ENCODE measurements at places on chromosomes 12 and 14. TPM values are rescaled to one million over a fixed set of nuclear protein-coding genes. Genes with fewer than 3 reads are reported as not detected.
A peak's percentile ranks its signal among the peaks of the same experiment; 100 is the strongest.

DNA sequence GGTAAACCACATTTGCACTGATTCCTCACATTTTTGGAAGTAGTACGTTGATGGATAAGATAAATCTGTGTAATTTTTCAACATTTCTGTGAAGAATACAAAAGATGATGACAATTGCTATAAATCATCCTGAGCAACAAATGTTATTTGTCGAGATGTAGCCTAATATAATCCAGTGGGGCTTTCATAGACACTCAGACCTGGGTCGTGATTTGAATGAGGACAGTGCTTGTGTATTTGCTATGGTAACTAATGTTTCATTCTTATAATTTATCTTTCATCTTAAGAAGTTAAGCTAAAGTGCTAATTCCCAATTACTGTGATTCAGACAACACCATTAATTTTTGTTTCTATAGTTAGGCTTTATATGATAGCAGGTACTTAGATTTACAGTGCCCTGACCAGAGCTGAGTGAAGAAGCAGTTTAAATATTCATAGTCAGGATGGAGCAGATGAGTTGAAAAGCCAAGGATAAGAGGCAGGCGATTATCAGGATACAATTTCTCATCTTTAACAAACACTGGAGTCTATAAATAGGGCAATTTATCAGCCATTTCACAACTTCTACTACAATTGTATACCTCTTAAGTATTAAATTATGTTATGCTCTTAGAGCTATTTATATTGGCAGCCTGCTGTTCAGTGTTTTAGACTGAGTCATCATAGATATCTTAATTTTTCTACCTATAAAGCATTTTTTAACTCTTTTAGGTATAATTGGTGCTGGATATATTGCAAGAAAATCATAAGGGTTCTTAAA lies 359.9 kb downstream of the TRHDE start:
- DNase-seq: no peak

DNA sequence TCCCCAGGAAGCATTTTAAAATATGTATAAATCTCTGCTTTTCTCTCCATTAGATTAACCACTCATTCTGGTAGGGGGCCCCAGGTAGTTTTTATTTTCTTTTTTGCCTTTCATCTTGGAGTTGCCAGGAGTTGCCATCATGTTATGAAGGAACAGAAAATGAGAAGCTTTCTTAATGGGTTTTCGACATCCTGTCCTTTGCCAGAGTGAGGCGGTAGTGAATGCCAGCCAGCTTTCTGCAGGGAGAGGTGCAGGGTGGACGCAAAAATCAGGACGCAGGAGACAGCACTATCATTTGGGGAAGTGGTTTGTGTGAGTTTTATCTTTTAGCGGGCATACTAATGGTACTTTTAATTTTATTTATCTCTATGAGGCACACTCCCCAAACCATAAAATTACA lies 1.7 kb downstream of the RASSF8 start:
- peak; percentile 63 for DNase-seq

- peak; percentile 69 for DNase-seq
Measured at GRCh38 chr14:31933716-31934115, 143.4 kb upstream of the ARHGAP5 start.

DNA sequence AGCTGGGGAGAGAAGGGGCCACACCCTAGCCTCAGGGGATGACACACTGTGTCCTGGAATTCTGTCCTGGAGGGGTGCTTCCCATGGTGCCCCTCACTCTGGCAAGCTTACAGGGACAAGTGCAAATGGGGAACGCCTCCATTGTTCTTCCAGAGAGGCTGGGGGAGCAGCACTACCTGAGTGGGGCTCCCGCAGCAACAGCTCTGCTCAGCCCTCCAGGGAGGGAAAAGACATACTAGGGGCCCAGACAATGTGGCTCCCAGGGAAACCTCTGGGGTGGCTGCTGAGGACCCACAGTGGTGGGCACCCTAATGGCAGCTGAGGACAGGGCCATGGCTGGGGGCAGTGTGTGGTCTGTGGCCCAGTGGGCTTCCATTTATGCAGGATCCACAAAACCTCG lies 69.4 kb downstream of the PLEKHG3 start:
- DNase-seq: no peak

GRCh38 chr14:32304296-32304695 lies 24.8 kb upstream of the AKAP6 start:
- no peak for DNase-seq

- peak; percentile 17 for DNase-seq
Measured at GRCh38 chr14:44785096-44785495, 176.7 kb downstream of the KLHL28 start.

- no peak for DNase-seq
Measured at GRCh38 chr12:20883288-20883687, 72.8 kb downstream of the SLCO1B3 start.

GRCh38 chr12:117359029-117359845 lies 2.2 kb downstream of the NOS1 start:
- DNase-seq: no peak

DNA sequence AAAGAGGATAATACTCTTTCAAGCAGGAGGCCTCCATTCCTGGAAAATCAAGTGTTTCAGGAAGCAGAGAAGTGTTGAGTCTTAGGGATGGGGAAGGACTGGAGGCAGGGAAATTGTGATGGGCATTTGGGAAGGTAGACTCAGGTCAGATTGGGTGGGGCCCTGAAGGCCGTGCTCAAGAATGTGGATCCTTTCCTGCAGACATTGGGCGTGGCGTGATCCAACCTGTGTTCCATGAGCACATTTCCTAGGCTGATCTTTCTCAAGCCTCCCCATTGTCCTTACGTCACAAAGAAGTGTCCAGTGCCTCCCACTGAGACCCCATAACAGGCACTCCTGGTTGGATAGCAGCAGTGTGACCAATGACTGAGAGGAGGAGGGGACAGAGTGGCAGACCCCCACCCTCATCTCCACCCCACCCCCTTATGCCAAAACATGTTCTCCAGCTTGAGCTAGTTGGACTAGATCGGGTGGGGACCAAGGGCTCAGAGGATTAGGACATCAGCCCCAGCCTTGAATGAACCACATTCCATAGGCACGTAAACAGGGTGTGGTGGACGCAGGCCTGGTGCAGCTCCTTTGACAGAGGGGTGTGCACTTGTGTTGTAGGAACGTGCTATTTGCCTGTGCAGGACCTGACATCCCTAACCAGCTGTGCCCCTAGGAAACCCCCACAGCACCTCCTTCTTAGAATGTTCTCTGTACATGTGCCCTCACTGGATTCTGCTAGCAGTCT lies 76.8 kb downstream of the TTC9 start:
- no peak for DNase-seq

GRCh38 chr12:43148691-43149090 lies 403.3 kb downstream of the ADAMTS20 start:
- no peak for DNase-seq

DNA sequence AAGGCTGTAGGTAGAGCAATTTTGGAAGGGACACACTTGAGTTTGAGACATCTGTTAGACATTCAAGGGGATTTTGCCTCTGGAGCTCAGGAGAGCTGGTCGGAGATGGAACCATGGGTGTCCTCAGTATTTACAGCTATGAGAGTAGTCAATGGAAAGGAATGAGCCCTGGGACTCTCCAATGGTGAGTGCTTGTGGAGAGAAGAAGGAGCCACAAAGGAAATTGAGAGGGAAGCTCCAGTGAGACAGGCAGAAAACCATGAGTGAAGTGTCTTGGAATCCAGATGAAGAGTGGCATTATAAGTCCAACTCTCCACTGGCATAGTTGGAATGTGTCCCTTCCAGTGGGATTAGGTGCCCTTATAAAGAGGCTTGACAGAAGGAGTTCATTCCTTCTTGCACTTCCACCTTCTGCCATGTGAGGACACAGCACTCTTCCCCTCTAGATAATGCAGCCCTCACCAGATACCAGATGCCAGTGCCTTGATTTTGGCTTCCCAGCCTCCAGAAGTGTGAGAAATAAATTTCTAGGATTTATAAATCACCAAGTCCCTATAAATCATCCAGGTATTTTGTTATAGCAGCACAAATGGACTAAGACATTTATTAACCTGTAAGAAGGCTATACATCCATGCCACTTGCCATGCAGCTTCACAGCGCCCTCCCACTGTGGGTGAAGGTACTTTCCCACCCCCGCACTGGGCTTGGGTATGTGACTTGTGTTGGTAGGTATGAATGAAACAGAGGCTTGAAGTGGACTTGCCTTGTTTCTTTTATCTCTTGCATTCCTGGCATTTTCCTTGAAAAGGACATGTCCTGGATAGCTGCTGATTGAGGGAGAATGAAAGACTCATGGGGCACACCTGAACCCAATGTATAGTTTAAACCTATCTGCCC lies 27.3 kb downstream of the LLPH start:
- peak; percentile 17 for DNase-seq

- no peak for DNase-seq
Measured at GRCh38 chr14:68810173-68811153, 17.6 kb upstream of the ZFP36L1 start.

DNA sequence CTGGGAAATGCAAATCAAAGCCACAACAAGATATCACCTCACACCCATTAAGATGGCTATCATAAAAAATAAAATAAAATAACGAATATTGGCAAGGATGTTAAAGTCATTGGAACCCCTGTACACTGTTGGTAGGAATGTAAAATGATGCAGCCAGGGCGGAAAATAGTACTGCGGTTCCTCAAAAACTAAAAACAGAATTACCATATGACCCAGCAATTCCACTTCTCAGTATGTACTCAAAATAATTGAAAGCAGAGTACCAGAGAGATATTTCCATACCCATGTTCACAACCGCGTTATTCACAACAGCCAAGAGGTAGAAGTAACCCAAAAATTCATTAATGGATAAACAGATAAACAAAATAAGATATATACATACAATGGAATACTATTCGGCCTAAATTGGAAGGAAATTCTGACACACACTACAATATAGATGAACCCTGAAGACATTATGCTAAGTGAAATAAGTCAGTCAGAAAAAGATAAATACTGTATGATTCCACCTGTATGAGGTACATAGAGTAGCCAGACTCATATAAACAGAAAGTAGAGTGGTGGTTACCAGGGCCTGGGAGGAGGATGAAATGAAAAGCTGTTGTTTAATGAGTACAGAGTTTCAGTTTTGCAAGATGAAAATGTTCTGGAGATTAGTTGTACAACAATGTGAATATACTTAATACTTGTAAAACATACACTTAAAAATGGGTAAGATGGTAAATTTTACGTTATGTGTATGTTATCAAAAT lies 84.6 kb downstream of the TXNDC16 start:
- no peak for DNase-seq

DNA sequence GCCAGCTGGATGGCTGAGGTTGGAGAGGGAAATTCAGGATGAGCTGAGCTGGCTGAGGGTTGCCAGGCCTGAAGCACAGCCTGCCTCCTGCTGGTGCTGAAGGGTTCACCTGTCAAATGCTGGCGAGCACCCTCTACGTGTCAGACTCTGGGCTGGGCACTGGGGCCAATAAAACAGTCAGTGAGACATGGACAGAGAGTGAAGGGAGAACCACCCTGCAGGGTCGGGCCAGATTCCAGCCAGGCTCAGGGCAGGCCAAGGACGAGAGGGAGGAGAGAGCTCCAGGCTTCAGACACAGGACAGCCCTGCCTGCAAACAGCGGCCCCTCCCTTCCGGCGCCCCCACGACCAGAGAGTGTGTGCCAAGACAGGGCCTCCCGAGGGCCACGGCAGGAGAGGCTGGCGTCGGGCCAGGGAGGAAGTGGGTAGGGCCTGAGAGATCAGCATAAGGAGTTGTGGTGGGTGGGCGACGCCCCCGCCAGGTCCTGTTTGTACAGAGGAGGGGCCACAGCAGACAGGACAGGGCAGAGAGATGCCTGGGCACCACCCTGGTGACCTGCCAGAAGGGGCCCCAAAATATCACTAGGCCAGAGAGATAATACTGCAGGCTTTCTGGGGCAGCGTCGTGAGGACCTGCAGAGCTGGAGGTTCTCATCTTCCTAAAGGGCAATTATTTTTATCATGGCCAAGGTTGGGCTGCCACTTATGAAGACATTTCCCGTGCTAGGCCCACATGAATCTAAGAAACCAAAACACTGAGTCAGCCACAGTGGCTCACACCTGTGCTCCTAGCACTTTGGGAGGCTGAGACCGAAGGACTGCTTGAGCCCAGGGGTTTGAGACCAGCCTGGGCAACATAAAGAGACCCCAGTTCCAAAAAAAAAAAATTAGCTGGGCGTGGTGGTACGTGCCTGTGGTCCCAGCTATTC lies 73.1 kb upstream of the GPR68 start:
- DNase-seq: peak; percentile 80

DNA sequence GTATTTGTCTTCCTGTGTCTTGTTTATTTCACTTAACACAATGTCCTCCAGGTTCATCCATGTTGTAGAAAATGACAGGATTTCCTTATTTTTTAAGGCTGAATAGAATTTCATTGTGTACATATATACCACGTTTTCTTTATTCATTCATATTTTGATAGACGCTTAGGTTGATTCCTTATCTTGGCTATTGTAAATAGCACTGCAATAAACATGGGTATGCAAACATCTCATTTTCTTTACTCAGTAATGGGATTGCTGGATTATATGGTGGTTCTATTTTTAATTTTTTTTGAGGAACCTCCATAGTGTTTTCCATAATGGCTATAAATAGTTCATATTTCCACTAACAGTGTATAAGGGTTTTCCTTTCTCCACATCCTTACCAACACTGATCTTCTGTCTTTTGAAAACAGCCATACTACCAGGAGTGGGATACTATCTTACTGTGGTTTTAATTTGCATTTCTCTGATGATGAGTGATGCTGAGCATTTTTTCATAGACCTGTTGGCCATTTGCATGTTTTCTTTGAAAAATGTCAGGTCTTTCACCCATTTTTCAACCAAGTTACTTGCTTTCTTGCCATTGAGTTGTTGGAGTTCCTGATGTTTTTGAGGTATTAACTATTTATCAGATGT lies 32.8 kb downstream of the DUSP16 start:
- no peak for DNase-seq

GRCh38 chr12:3255057-3255456 lies 177.9 kb downstream of the TSPAN9 start:
- DNase-seq: no peak

Gene KRT72
- total RNA-seq: not detected

Gene TAS2R7
- not detected for total RNA-seq

Gene ADCY4
- not detected for total RNA-seq

Gene TMTC2
- total RNA-seq: 1.0 TPM

Gene DTX3
- 12.3 TPM for total RNA-seq

Gene KITLG
- 22.6 TPM for total RNA-seq

Gene C14orf39
- total RNA-seq: 0.34 TPM

Gene ZFHX2
- total RNA-seq: 0.23 TPM

Gene TCHP
- total RNA-seq: 37.9 TPM

Gene CCDC38
- not detected for total RNA-seq

Gene GPR137C
- total RNA-seq: 5.8 TPM

Gene CAPZA3
- total RNA-seq: not detected

Gene IFNG-AS1
- not detected for total RNA-seq

Gene IL25
- total RNA-seq: not detected

Gene ABCC9
- total RNA-seq: 0.03 TPM

Data from Daoy (cell line).